ENCODE measurements at places on chromosomes 2 and 18.
A peak's percentile ranks its signal among the peaks of the same experiment; 100 is the strongest.

DNA sequence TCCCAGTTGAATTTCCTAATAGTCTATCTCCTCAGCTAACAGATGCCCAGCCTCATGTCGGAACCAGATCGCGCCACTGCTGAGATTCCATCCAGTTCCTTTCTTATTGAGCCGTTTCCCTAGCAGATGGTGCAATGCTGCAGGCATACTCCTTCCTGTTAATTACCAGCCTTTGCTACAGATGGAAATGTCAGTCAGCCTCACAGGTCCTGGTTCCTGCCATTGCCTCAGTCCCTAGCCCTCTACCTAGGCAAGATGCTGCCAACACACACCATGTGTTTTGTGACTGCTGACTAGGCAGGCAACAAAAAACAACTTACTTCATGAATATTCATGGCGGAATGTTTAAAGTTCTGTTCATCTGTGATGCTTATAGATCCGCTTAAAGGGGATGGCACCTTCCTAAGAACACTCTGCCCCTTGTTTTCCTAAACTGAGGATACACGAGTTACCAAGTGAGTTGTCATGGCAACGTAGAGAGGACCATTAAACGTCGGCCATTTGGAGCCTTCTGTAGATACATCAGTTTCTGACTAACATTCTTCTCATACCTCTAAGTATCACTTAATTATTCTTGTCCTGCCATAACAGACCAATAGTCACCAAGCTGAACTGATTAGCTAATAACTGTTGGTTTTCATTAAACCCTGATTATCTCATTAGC is 749.5 kb downstream of the RNF144A start:
- DNase-seq: peak; percentile 32

- DNase-seq: no peak
These were observed 96.2 kb downstream of the CABLES1 start for GRCh38 chr18:23231340-23232021.

GRCh38 chr2:174036825-174037224 is 71.7 kb upstream of the SP3 start:
- no peak for DNase-seq

GRCh38 chr2:207123335-207123744 is 42.4 kb downstream of the KLF7 start:
- DNase-seq: peak; percentile 98

DNA sequence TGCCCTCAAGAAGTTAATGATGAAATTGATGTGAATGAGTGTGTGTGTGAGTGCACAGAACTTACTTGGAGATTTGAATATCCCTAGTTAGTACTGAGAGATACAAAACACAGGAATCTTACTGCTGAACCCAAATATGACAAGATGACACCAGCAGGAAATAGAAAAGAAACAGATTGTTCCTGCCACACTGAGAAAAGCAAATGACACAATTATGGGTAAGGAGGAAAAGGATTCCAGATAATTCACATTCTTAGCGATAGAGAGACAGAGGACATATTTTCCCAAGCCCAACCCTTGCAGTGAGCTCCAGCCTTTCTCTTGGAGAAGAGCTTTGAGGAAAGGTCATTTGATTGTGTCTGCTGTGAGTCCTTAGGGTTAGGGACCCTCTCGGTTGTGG is 105.7 kb upstream of the SMIM21 start:
- DNase-seq: no peak
